ENCODE measurements at places on chromosomes 12 and 14.

- peak; percentile 82 for DNase-seq
- H3K4me1 ChIP-seq: no peaks in the 10 kb centered on the region
- H3K27ac ChIP-seq: no peak overlapping the region
- H3K4me3 ChIP-seq: no peak overlapping the region
Observed at GRCh38 chr12:109804820-109805761, 28.1 kb downstream of the TRPV4 start.

GRCh38 chr12:112685321-112685720, 106.2 kb upstream of the RPH3A start:
- H3K4me3 ChIP-seq: no peak overlapping the region
- H3K36me3 ChIP-seq: no peaks in the 10 kb centered on the region
- DNase-seq: no peak
- no peaks in the 10 kb centered on the region for H3K27me3 ChIP-seq
- no peaks in the 10 kb centered on the region for H3K4me1 ChIP-seq

GRCh38 chr12:116707751-116708150, 30.1 kb downstream of the SPRING1 start:
- H3K27me3 ChIP-seq: no peaks in the 10 kb centered on the region
- no peak for DNase-seq
- peaks cover 10% of the 10 kb centered on the region for H3K4me1 ChIP-seq
- H3K27ac ChIP-seq: no peak overlapping the region
- H3K36me3 ChIP-seq: no peaks in the 10 kb centered on the region
- no peak overlapping the region for H3K4me3 ChIP-seq

DNA sequence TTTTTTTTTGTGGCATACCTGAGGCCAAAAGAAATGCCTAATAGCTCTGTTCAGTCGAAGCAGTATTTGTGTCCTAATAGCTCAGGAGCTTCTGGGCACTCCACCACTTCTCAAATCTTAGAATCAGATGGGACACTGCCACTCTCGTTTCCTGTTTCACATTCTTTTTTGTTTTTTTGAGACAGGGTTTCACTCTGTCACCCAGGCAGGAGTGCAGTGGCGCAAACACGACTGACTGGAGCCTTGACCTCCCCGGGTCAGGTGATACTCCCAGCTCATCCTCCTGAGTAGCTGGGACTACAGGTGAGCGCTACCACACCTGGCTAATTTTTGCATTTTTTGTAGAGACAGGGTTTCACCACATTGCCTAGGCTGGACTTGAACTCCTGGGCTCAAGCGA, 52.7 kb downstream of the SPPL3 start:
- H3K27me3 ChIP-seq: no peaks in the 10 kb centered on the region
- H3K36me3 ChIP-seq: no peaks in the 10 kb centered on the region
- H3K27ac ChIP-seq: no peak overlapping the region
- peaks cover 44% of the 10 kb centered on the region for H3K4me1 ChIP-seq
- no peak for DNase-seq
- no peak overlapping the region for H3K4me3 ChIP-seq

GRCh38 chr14:49880267-49881064, 12.4 kb upstream of the ARF6 start:
- H3K36me3 ChIP-seq: no peaks in the 10 kb centered on the region
- no peak for DNase-seq
- no peak overlapping the region for H3K4me3 ChIP-seq
- no peak overlapping the region for H3K27ac ChIP-seq
- H3K4me1 ChIP-seq: no peaks in the 10 kb centered on the region
- no peaks in the 10 kb centered on the region for H3K27me3 ChIP-seq

DNA sequence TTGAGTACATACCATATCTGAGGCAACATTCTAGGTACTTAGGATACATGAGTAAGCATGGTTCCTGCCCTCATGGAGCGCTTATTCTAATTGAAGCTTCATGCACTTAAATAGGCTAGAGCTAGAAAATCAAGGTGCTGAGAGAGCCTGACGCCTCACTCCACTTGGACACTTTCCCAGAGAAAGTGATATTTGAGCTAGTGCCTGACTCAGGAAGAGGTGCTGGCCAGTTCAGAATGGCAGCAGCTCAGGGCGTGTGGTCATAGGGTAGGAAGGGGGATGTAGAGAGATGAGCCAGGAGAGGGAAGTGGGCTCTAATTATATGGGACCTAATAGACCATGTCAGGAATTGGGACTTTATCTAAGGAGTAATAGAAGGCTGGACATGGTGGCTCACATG, 33.3 kb downstream of the TULP3 start:
- no peaks in the 10 kb centered on the region for H3K4me1 ChIP-seq
- peaks cover 69% of the 10 kb centered on the region for H3K36me3 ChIP-seq
- no peak overlapping the region for H3K4me3 ChIP-seq
- no peak overlapping the region for H3K27ac ChIP-seq

DNA sequence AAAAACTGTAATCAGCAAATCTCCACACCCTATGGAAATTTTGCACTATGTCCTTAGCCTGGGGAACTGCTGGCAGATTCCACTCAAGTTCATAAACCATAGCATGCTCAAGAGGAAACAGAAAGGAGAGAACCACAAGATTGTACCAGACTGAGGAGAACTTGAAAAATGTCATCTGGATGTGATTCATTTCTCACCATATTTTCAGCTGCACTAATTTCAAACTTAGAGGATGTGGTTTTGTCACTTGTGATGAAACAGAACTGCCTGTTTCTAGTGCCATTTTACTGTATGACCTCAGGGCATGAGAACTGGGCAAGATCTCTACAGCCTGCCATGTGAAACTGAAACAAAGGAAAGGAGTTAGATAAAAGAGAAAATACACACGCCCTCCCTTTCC, 1493.1 kb upstream of the FLRT2 start:
- no peaks in the 10 kb centered on the region for H3K36me3 ChIP-seq
- H3K27me3 ChIP-seq: no peaks in the 10 kb centered on the region
- no peak overlapping the region for H3K27ac ChIP-seq
- DNase-seq: no peak
- H3K4me1 ChIP-seq: no peaks in the 10 kb centered on the region

DNA sequence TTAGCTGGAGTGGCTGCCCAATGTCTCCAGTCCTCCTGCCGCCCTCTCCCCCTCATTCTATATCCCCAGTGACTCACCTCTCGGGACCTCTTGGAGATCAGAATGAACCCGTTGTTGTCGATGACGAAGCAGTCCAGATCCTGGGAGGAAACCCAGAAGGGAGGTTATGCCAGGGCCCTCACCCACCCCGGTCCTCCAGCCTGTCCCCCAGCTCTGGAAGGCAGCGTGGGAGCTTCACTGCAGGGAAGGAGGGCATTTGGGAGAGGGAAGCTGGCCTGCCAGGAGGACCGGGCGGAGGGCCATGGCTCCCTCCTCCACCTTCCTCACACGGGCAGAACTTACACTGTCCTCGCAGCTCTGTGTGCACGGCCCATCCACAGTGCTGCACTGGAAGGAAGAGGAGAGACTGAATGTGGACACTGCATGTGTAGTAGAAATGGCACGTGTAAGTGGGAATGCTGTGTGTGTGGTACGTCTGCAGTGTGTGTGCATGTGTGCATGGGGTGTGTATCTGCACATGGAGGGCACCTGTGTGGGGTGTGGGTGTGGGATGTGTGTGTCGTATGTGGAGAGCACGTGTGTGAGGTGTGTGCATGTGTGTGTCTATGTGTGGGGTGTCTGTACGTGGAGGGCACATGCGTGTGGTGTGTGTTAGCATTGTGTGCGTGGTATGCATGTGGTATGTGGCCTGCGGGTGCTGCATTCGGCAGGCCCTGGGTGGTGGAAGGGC, 10.0 kb upstream of the LRTM2 start:
- H3K36me3 ChIP-seq: no peaks in the 10 kb centered on the region
- no peak for DNase-seq
- no peak overlapping the region for H3K27ac ChIP-seq

DNA sequence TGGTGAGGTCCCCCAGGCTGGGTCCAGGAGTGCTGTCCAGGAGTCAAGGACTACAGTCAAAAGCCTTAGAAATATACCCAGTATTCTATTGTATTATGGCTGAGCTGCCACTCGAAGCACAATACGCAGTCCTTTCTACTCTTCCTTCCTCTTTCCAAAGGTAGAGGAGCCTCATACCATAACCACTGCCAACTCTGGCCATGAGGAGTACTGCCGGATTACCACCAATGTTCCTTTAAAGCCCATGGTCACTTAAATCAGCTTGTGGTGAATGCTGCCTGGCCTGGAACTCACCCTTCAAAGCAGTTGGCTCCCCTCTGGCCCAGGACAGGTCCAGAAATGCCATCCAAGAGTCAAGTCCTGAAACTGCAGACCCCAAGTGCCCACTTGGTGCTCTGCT, 425.4 kb downstream of the SLC16A7 start:
- no peaks in the 10 kb centered on the region for H3K4me1 ChIP-seq
- no peaks in the 10 kb centered on the region for H3K27me3 ChIP-seq
- H3K36me3 ChIP-seq: no peaks in the 10 kb centered on the region
- no peak overlapping the region for H3K4me3 ChIP-seq
- no peak overlapping the region for H3K27ac ChIP-seq

DNA sequence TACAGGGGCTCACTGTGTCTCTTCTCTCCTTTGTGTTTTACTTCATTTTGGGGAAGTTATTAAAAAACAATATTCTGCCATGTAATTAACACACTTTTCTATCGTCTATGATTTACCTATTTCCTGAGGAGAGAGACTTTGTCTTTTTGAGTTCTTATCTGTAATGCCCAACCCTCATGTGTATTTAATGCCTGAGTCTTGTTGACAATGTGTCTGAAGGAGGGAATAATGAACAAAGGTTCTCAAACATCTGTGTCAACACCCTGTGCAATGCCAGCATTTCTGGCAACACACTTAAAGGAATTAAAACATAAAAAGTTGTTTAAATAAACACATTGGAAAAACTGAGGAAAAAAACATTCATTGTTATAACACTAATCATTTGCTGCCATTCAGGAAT, 147.1 kb downstream of the SLC15A5 start:
- DNase-seq: no peak
- H3K4me1 ChIP-seq: no peaks in the 10 kb centered on the region
- no peak overlapping the region for H3K4me3 ChIP-seq
- H3K27me3 ChIP-seq: no peaks in the 10 kb centered on the region
